CD4-positive, alpha-beta T cell treated with Interferon gamma for 1 hour (primary cell): ENCODE measurements at places on chromosomes 3 and 15.

DNA sequence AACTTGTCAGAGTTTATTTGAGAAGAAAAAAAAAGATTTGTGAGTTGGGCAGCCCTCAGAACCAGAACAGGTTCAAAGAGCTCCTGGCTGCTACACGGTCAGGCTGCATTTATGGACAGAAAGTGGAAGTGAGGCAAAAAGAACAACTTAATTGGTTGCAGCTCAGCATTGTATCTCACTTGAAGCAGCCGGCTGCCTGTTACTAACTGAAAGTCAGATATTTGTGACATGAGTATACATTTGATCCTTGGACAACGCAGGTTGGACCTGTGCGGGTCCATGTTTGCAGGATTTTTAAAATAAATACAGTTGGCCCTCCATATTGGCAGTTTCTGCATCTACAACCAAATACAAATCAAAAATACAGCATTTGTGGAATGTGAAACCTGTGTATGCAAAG lies 7.5 kb upstream of the ALDH1L1 start:
- no peak for DNase-seq

DNA sequence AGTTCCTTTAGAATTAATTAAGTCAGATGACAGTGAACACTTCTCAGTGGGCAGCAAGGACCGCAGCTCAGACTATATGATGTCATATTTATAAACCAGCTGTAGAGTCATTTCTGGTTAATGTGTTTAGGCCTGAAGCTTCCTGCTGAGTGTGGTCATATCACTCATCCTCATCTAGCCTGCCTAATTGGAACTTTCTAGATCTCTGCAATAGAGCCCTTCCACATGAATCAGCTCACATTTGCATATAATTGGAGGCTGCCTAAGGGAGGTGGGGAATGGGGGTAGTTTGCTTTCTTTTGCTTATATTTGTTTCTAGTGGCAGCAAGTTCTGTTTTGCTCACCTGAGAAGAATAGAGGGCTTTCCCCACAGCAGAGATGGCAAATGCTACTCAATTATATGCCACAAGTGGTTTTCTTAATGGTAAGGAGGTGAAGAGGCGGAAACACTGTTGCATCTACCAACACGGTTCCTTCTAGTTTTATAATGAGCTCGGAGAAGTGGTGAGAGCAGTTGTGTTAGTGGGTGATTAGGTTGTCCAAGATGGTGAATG lies 148.1 kb downstream of the KLHL25 start:
- DNase-seq = peak; percentile 48

DNA sequence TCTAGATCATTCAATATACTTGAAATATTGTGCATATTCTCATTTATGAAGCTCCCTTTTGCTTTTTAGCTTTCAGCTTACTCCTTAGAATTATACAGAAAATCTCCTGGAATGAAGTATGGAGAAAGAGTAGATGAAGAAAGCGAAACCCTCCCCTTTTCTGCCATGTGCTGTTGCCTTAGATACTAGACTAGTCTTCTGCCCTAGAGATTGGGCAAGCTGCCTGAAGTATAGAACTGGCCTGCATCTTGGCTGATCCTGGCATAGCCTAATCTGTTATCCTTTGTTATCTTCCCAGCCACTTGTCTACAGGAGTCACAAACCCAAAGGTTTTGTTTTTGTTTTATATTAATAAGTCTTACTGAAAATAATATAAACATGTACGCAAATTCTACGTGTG lies 138.8 kb downstream of the RBPMS2 start:
- DNase-seq = no peak

DNA sequence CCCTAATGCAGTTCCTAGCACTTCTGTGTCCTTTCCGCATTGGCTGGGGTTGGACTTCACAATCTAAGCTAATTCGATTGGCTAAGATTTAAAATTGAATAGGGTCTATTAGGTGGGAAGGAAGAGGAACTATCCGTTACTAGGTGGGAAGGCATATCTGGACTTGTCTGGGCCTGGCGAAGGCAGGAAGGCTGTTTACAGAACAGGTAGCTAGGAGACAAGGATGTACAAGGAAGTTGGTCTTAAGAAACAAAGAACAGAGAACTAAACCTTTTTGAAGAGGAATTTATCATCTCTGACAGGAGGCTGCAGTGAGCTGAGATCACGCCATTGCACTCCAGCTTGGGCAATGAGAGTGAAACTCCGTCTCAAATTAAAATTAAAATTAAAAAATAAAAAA lies 17.3 kb upstream of the ATG7 start:
- no peak for DNase-seq

DNA sequence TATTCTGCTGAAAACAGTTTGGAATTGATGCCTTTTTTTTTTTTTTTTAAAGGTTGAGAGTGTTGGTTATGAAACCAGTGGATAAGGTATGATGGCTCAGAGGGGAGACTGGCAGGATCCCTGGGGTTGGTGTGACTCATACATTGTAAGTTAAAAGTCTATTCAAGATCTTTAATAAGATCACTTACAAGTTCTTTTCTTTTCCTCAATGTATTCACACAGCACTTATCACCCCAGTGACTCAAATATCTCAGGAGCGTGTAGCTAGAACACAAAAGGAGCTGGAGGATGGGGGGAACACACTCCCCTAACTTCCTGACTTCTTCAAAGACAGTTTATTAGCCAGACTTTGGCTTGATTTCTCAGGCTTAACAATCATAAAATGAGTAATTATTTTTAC lies 285.3 kb downstream of the SV2B start:
- DNase-seq = no peak

DNA sequence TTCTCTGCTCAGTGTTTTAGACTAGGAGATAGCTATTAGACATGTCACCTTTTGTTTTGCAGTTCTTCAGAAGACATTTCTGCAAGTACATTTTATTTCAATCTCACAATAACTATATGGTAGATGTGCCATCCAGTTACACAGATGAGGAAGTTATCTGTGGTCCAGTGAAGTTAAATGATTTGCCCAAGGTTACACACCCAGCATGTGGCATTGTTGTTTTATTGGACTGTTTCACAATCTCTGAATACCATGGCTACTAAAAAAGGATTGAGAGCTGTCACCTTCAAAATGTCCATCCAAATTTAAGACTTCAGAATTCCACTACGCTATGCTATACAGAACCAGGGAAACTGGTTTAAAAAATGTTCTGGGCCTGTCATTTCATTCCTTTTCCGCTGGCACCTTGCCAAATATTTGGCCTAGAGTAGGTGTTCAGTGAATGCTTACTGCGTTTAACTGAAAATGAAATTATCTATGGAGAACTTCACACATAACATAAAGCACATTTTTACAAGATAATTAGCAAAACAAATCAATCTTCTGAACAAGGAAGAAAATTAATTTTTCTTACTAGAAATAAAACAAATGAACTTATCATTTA lies 20.2 kb downstream of the TM6SF1 start:
- no peak for DNase-seq

GRCh38 chr15:68768321-68768720 lies 52.4 kb downstream of the ANP32A start:
- no peak for DNase-seq

DNA sequence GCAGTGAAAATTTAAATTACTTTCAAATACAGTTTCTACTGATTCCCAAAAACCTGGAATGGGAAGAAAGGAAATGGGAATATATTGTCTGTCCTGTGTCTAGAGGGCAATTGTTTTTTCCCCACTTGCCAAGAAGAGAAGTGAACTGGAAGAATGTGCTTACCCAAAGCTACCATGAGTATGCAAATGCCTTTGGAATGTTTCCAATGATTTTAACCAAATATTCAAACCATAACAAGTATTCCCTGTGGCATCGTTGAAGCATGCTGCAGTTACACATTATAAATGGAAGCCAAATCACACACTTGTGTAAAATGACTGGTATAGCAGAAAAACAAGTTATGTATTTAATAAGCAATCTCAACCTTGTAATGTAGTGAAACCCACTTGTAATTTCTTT lies 368.2 kb downstream of the GBE1 start:
- DNase-seq = no peak

DNA sequence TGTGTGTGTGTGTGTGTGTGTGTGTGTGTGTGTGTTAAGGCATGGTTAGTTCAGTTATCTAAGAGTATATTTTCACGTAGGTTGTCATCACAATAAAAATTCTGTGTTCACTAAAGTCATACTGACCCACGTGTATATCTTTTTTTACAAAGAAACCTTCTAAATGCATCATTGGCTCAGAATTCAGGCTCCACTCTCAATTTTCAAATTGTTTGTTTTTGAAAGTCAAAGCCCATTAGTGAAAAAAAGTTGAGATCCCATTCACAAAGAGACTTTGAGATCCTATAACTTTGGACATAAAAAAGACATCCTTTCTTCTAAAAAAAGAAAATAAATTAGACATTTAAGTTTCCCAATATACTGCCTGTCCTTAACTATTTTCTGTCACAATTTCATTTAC lies 59.3 kb downstream of the GBE1 start:
- DNase-seq = no peak

- DNase-seq = no peak
Observed at GRCh38 chr3:151709847-151710246, 23.9 kb upstream of the AADACL2 start.

GRCh38 chr3:107704477-107704876 lies 181.7 kb downstream of the BBX start:
- no peak for DNase-seq

GRCh38 chr15:82060817-82061216 lies 15.0 kb upstream of the MEX3B start:
- DNase-seq = no peak

DNA sequence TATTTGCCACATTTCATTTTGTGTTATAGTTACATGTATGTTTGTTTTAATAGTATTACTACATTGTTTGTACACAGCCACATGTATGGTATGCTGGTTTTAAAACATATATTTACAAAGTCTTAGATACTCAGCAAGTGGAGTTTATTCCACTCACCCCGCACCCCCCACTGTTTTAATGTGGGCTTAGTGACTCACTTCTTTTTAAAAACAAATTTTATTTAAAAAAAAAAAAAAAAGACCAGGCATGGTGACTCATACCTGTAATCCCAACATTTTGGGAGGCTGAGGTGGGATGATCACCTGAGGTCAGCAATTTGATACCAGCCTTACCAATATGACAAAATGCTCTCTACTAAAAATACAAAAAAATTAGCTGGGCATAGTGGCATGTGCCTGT lies 26.9 kb upstream of the TJP1 start:
- DNase-seq = no peak

GRCh38 chr3:120111898-120112297 lies 17.7 kb upstream of the GSK3B start:
- DNase-seq = no peak

GRCh38 chr3:147924755-147925154 lies 515.6 kb downstream of the ZIC1 start:
- no peak for DNase-seq

DNA sequence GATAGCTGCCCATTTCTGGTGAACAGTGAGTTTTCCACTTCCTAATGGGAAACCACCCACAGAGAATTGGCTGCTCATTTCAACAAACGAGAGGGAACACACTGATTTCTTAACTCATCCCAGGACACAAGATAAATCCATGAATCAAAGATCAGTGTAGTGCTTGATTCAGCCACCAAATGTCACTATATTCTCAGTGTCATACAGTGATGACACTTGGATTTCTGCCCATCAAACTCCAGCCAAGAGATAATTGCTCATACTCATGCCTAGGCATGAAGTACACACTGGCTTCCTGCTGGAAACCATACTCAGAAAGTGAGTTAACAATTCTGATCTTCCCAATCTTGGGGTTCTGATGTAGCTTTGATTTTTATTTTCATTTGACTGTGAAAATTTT lies 35.4 kb upstream of the GRM7 start:
- no peak for DNase-seq

DNA sequence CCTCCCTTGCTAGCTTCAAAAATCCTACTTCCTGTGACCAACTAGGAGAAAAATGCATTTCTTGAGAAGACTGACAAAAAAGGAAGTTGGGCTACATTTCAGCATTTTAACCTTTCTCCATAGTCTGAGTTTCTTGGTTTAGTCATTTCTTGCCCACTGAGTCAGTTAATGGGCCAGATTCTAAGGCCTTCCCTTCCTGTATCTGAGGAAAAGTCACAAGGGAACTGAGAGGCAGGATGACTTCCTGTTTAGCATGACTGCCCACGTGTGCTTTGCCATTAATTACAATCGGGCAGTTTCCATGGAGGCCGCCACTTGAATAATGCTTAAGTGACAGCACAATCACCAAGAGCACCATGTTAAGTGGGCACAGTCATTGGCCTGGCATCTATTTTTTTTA lies 794.4 kb upstream of the LMCD1 start:
- DNase-seq = no peak

- DNase-seq = no peak
Observed at GRCh38 chr15:92485441-92485840, 91.8 kb downstream of the ST8SIA2 start.

GRCh38 chr3:45772341-45773035 lies 23.8 kb downstream of the SLC6A20 start:
- DNase-seq = no peak

- DNase-seq = no peak
Observed at GRCh38 chr3:117141812-117142211, 432.2 kb downstream of the TUSC7 start.

DNA sequence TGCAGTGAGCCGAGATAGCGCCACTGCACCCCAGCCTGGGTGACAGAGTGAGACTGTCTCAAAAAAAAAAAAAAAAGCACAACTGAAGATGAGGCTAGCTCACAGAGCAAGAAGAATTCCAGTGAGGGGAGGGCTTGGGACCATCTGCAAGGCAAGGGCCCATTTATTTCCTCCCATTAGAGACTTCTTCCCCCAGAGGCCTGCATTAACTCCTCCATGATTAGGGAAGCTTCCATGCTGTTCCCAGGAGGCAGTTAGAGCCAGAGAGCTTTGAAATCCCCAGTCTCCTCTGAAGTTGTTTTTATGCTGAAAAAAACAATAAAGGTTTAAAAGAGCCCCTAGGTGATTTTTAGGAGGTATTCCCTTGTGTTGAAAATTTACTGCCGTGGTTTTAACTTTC lies 54.3 kb upstream of the ADCY5 start:
- no peak for DNase-seq

GRCh38 chr3:107753976-107754375 lies 231.2 kb downstream of the BBX start:
- no peak for DNase-seq

- DNase-seq = no peak
Observed at GRCh38 chr3:71392251-71392650, 191.3 kb downstream of the FOXP1 start.

DNA sequence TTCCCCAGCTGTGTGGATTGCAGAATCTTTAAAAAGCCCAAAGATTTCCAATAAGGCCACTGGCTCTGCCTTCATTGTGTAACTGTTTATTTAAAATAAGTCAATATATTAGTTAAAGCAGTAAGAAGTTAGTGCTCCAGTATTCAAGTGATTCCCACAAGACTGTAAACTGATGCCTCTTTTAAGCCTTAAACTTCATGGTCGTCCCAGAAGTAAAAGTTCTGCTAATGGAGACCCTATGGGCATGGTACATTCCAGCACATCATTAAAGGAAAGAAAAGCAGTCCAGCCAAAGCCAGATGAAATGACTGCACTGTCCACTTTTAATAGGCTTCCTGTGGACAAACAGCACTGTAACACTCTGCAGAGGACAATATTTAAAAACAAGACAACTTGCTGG lies 512.6 kb downstream of the MECOM start:
- no peak for DNase-seq
